ENCODE measurements at places on chromosomes 1 and 21.

GRCh38 chr1:200588698-200589097, 31.9 kb downstream of the KIF14 start:
- DNase-seq = no peak

DNA sequence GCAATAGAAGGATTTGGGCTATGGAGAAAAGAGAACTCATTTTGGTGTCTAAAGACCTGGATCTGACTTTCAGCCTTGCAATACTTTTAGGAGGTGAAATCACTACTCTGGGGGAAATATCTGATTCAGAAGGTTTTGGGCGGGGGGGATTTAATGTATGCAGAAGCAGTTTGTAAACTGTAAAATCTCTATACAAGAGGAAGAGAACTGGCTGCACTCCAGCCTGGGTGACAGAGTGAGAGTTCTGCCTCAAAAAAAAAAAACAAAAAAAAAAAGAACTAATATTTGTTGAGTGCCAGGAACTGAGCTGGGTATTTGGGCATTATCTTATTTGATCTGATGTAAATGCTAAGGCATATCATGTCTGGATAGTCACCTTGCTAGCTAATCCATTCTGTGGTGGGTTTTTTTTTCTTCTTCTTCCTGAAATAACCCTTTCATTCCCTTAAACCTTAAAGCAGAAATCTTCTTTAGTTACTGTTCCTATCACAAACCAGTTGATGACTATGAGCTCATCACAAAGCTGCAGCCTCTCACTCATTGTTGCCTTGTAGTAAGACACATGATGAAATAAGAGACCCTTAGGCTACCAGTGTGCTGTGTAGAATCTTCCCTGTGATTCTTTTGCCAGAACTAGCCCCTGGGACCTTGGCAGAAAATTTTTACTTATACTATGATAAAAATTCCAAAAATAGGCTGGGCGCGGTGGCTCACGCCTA, 35.6 kb upstream of the SLC16A1 start:
- no peak for DNase-seq

- DNase-seq = no peak
Observed at GRCh38 chr1:201241736-201242135, 41.6 kb upstream of the PKP1 start.

DNA sequence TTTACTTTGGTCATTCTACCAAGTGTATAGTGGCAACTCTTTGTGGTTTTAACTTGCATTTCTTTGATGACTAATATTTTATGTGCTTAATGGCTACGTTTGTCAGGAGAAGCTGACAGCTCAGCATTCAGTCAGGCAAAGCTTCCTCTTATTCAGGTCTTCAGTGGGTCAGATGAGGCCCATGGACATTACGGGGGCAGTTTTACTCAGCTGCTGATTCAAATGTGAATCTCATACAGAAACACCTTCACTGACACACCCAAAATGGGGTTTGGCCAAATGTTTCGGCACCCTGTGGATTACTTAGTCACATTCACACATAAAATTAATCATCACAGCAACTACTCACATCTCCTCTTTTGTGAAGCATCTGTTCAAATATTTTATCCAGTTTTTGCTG, 104.9 kb upstream of the PLD5 start:
- DNase-seq = no peak

DNA sequence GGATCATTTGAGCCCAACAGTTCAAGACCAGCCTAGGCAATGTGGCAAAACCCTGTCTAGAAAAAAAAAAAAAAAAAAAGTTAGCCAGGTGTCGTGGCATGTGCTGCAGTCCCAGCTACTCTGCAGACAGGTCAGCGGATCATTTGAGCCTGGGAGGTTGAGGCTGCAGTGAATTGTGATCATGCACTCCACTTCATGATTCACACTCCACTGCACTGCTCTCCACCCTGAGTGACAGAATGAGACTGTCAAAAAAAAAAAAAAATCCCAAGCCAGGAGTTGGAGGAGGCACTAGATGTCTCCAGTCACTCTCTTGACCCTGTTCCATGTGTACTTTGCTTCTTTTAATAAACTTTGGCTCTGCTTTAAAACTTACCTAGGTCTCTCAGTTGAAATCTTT, 51.0 kb upstream of the OLFM3 start:
- DNase-seq = no peak

GRCh38 chr1:104780470-104781078, 1030.9 kb downstream of the AMY1C start:
- DNase-seq = no peak

GRCh38 chr1:94024104-94024792, 96.7 kb downstream of the ABCA4 start:
- DNase-seq = no peak

- DNase-seq = no peak
Observed at GRCh38 chr1:200627575-200628222, 7.1 kb upstream of the KIF14 start.

- no peak for DNase-seq
Observed at GRCh38 chr1:194870860-194871259, 1684.4 kb upstream of the B3GALT2 start.

DNA sequence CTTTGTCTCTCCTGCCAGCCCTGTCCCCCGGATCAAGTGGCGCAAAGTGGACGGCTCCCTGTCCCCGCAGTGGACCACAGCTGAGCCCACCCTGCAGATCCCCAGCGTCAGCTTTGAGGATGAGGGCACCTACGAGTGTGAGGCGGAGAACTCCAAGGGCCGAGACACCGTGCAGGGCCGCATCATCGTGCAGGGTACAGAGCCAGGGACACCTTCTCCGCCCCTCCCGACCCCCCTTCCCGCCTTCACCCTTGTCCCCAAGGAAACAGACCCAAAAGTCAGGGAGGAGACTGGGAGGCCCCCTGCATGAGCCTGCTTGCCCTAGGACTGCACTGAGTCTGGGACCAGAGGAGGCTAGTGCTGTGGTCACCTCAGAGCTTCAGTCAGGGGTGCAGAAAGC, 18.2 kb downstream of the CNTN2 start:
- no peak for DNase-seq

- DNase-seq = no peak
Observed at GRCh38 chr1:184818646-184819045, 64.0 kb upstream of the EDEM3 start.

DNA sequence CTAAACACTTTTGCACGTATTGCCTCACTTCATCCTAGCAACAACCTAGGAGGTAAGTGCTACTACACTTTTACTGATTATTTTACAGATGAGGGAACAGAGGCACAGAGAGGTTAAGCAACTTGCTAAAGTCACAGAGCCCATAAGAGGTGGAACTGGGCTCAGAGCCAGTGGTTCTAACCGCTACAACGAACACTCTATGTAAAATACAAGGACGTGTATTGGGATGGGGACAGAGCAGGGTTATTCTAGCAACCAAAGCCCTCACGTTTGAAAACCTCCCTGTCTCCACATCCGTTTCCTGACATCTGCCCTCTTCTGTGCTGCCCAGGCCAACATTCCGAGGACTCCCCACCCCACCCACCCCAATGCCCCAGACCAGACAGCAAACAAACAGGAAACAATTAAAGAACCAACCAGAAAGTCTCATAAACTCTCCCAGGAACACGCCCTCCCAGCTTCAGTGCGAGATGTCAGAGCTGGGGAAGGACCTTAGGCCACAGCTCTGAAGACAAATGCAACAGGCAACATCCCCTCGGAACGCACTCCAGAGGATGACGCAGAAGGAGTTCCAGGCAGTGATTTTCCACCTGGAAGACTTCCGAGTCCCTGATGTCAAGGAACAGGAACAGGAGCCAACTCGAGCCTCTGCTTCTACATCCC, 41.1 kb downstream of the GLIS1 start:
- DNase-seq = no peak

- DNase-seq = no peak
Observed at GRCh38 chr21:43653626-43654025, 5.7 kb downstream of the HSF2BP start.

Data from CD8-positive, alpha-beta T cell (primary cell).